Progenitor cell of endocrine pancreas (in vitro differentiated cells): ENCODE measurements at places on chromosomes 6 and 20.

- DNase-seq, result no peak
These were observed 81.3 kb downstream of the MOXD1 start for GRCh38 chr6:132320007-132320406.

DNA sequence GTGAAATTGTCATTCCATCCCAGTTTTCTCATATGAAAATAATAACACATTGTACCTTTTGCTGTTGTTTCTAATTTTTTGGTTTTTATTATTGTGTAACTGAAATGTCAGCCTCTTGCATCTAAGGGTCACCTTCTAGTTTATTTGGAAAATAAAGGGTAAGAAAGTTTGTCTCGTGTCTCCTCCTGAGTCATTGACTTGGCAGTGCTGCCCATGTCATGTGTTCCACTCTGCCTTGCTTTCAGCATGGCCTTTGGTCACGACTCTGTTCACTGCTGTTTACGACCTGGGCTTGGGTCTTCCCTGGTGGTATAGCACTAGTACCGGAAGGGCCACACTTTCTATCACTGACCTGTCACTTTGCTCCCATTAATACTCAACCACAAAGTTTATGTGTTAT lies 171.4 kb upstream of the RSPO3 start:
- no peak for DNase-seq

DNA sequence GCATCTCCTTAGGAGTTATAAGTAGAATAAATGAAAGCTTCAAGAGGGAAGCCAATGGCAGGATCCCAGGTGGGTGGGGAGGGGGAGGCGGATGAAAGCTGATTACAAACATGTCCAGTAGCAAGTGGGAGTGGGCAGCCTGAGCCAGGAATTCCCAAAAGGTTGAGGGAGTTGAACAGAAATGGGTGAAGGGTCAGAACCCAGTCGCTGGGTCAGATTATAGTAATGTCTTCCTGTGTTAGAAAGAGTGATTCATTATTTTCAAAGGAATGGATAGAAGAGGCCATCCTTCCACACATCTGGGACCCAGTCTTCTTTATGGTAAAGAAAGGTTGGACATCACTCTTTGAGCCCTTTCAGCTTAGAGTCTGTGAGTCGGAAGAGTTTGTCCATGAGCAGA lies 41.0 kb upstream of the FAM50B start:
- no peak for DNase-seq

GRCh38 chr6:36671687-36672375 lies 6.7 kb upstream of the CDKN1A start:
- no peak for DNase-seq

DNA sequence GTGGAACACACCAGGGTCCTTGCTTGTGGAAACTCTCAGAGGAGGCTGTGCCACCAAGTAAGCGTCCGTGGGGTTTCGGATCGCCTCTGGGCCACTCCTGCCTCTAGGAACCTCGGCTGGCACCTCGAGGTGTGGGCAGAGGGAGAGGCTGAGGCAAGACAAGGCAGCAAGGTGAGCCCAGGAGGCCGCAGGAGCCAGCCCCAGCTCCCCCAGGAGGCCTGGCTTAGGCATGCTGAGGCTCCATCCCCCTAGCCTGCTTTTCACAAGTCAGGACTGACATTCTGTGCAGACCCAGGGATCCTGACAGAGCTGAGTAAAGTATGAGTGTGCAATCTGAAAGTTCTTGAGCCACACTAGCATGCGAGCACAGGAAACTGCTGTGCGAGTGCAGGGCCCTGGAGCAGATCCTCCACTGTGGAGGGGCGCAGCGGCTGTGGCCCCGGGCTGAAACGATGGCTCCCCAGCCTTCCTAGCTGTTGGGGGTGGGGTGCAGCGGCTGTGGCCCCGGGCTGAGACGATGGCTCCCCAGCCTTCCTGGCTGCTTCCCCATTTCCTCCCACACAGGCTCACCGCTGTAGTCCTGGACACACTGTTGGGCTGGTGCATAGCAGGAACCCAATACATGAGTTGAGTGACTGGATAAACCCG lies 75.2 kb upstream of the CD93 start:
- DNase-seq, result no peak

DNA sequence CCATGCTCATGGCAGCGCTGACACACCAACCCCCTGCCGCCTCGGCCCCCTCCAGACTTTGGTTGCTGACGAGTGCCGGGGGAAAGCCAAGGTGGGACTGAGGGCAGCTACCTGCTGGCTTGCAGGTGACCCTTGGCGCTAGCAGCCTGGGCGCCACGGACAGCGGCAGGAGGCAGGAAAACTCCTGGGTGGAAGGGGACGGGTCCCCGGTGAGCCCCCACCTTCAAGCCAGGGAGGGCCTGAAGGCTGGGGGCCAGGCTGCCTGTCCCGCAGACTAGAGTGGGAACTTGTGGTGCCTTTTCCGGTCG lies 226.7 kb downstream of the OTOR start:
- DNase-seq, result no peak

DNA sequence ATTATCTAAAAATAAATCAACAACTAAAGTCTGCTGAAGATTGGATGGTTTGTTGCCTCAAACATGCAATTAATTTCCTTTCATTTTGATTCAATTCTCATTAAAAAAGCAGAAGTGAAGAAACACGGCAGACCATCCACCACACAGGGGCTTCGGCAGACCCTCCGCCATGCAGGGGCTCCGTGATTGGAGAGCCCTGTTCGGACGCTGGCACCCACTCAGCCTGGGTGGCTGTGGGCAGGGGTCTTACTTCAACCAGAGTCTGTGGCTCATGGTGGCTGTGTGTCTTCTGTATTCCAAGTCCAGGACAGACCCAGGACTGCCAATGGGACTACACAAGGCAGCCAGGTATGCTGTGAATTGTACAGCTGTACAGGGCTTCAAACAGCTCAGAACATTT lies 86.9 kb upstream of the FRMD1 start:
- no peak for DNase-seq

GRCh38 chr6:107956586-107957307 lies 1.3 kb downstream of the SEC63 start:
- DNase-seq, result no peak

GRCh38 chr20:7930343-7930742 lies 9.9 kb downstream of the HAO1 start:
- no peak for DNase-seq

DNA sequence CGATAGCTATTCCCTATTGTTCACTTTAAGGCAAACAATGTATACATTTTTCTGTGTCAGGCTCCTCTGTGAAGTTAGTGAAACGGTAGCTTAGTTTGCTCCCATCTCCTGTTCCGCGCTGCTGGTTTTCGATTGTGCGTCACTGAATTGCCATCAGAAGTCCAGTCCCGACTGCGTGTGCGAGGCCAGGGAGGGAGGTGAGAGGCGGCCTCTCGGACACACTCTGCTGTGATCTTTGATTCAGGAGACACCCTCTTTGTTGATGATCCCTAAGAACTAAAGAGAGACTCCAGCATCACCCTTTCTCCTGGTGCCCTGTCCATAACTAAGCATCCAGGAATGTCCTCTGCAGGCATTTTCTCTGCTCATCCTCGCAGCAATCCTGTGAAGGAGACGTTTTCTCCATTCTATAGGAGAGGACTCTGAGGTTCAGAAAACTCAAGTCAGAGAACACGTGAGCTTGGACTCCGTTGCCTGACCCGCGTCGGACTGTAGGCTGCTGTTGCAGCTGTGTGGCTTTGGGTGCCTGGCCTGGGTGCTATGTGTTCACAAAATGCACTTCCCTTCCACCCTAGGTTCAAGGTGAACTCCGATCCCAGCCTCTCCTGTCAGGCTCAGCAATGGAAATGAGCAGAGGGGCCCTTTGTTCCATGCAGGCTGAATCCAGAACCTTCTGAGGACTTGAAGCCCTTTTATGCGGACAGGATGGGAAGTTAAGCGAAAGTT lies 24.1 kb upstream of the UNC93A start:
- DNase-seq, result no peak

DNA sequence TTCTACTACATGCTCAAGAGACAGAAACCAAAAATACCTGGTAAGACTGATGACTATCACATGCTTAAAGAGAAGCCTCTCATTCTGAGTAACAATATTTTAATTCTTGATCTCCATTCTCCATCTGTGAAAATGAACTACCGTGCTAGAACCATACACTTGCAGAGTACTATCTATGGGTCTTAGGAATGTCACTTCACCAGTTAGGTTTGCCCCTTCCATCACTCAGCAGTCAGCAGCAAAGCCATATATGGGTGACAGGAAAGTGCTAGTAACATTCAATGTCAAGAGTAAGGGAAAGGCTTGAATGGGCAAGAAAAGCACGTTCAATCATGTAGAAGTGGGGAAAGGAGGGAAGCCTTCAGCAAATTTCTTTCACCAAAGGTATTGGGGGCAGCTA lies 2.3 kb downstream of the DNAAF9 start:
- no peak for DNase-seq

- no peak for DNase-seq
These were observed 6.4 kb upstream of the TBXT start for GRCh38 chr6:166174031-166174430.

GRCh38 chr20:51531141-51531710 lies 11.3 kb downstream of the NFATC2 start:
- no peak for DNase-seq

GRCh38 chr6:2868637-2869036 lies 27.0 kb upstream of the SERPINB1 start:
- DNase-seq, result no peak
